GOT3 (cell line): ENCODE measurements at places on chromosomes 1 and 21.

- DNase-seq: no peak
Observed at GRCh38 chr1:214349781-214350180, 68.8 kb downstream of the SMYD2 start.

- no peak for DNase-seq
Observed at GRCh38 chr1:233034836-233035235, 84.4 kb downstream of the NTPCR start.

DNA sequence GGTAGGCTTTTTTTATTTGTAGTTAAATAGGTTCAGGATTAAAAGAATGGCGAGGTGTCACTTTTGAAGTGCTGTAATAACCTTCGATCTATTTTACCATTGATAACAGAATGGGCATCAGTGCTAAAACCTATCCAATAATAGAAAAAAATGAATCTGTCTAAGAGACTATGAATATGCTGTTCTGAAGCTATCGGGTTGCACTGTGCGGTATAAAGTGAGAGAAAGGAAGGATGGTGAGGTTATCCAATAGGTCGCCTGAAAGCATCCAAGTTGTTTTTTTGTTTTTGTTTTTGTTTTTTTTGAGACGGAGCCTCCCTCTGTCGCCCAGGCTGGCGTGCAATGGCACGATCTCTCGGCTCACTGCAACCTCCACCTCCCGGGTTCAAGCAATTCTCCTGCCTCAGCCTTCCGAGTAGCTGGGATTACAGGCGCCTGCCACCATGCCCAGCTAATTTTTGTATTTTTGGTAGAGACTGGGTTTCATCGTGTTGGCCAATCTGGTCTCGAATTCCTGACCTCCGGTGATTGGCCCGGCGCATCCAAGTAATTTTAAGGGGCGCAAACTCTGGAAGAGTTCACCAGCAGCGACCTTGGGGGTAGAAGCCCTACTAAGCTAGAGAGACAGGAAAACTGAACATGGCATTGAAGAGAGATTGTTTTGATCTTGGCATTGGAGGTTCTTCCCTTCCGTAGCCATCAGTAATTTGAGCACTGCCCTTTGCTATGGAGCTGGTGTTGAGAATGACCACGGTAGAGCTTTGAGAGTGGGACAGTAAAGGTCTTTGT is 8.7 kb upstream of the MDM4 start:
- DNase-seq: no peak

DNA sequence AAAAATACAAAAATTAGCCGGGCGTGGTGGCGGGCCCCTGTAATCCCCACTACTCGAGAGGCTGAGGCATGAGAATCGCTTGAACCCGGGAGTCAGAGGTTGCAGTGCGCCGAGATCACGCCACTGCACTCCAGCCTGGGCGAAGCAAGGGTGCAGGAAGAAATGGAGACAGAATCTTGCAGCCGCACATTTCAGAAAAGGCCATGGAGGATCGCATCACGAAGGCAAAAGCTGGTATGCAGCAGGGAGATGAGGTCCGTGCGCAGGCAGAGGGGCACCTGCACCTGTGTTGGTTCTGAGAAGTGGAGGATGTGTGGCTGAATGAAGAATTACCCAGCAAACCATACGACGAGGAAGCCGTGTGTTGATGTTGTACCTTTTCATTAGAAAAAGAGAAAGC is 53.0 kb upstream of the ABCG1 start:
- no peak for DNase-seq

- no peak for DNase-seq
Observed at GRCh38 chr1:19936061-19936750, 12.8 kb upstream of the PLA2G2E start.

- no peak for DNase-seq
Observed at GRCh38 chr1:40664167-40664537, 1.3 kb downstream of the RIMS3 start.
